Testis (tissue), 5 donors: ENCODE measurements at places on chromosomes 11 and 22.

GRCh38 chr22:38347944-38348750 is 30.9 kb upstream of the CSNK1E start:
- DNase-seq: no peak

DNA sequence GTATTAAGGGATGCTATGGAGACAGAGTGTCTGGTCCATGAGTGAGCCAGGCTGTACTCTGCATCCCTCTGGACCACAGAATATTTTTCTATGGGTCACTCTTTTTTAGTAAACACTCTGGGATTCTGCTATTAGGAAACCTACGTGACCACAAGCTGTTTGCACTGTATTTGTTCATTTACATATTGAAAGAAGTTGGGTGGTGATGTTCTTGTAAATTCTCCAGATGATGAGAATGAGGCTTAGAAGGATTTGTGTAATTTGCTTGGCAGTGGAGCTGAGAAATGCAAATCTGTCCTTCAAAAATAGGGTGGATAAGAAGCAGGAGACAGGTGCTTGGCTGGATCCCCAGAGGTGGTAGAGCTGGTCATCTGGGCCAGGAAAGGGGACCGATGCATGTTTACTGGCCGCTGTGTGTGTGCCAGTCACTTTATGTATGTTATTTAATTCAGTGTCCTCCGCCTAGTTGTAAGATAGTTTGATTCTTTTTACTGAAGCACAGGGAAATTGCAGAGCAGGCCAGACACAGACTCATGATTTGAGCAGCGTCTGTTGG is 63.7 kb upstream of the HEPHL1 start:
- no peak for DNase-seq

DNA sequence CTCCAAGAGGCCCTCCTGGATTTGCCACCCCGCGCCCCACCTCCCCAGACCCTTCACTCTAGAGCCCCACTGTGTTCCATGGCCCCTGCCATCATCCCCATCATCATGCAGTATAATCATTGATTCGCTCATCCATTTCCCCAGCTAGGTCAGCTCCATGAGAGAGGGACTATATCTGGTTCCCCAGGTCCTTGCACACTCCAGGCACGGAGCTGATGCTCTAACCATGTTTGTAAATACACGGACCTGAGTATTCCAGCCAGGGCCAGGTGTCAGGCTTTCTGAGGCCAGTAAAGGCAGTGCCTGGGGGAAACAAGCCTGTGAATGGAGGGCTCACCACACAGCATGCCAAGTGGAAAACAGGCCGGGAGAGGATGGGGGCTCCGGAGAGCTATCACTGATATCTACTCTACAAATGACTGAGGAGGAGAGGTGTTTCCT is 27.1 kb upstream of the OAF start:
- peak; percentile 9 for DNase-seq

GRCh38 chr11:111797145-111797581 is 31.0 kb upstream of the PPP2R1B start:
- DNase-seq: no peak

DNA sequence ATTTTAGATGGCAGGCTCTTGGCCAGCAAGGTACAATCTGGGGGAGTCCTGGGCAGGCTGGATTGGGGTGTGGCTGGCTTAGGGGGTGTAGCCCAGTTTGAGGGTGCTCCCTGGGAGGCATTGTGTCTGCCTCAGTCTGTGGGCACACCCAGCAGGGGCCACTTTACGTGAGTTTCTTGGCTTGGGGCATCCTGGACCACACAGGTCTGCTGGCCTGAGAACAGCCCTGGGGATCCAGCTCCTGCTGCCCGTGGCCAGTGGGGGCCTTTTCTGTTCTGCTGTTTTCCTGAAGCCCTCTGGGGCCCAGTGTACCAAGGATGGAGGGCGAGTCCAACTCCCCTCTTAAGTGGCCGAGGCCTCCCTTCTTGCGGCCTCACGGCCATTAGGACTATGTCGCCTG is 71.9 kb downstream of the MPPED1 start:
- DNase-seq: no peak

DNA sequence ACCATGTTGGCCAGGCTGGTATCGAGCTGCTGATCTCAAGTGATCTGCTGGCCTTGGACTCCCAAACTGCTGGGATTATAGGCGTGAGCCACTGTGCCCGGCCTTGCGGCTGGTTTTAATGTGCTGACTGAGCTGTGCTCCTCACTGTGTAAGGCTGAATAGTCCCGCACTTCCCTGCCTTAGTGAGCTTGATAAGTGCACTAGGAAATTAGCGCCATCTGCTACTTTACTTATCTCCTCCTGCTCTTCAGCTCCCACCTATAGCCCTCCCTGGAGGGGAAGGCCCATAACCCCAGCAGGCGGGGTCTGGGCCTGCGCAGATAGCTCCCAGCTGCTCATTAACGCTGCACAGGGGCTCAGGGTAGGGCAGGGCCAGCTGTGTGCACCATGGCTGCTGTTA is 49.4 kb downstream of the CLMP start:
- DNase-seq: no peak

GRCh38 chr11:96905663-96906062 is 515.9 kb downstream of the JRKL start:
- DNase-seq: no peak

DNA sequence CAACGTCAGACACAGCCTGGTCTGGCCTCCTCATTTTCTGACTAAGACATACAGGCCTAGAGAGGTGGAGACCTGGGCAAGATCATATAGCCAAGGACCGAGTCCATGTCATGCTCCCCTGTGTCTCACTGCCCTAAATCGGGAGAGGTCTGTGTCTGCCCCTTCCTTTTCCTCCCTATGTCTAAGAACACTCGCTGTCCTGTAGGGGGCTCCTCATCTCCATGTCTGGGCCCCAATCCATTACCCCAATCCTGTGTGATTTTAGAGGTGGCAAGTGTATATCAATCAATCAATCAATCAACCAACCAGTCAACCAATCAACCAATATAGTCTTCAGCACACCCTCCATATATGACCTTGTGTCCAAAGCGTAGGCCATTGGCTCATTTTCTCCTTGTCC is 125.7 kb downstream of the KIRREL3 start:
- no peak for DNase-seq

- DNase-seq: no peak
Observed at GRCh38 chr11:62854013-62854824, 14.8 kb upstream of the WDR74 start.

DNA sequence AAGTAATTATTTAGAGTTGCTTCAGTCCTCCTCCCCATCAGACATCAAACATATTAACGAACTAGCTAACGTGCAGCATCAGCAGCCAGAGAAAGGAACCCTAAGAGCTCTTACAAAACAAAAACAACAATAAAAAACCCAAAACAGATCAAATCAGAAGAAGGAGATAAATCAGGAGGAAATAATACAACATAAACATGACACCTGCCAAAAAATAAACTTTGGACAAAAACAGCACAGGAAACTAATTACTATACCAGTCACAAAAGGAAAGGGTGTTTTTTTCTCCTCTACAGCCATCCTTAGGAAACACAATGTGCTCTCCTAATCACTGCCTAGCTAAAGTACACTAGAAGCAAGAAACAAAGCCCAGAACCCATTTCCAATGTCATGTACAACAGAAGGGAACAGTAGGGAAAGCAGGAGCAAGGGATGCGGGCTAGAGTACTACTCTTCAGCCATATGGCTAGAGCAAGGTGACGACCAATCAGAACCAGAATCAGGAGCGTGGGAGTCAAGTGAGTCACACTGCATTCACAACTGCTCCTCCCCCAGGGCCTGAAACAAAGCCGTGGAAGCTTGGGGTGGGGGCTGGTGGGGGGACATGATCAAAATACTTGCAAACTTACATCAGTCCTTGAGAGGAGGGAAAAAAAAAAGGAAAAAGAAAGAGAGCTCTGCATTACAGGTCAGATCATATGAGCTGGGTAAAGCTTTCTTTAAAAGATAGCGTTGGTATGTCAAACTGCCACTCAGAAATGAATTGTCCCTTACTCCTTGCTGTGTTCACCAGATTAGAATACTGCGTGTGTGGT is 60.4 kb downstream of the LARGE2 start:
- peak; percentile 44 for DNase-seq
